Activated B cell treated with CpG ODN at 0.5 μM for 24 hours (primary cell): ENCODE measurements at places on chromosomes 6 and 20.

GRCh38 chr6:156396068-156396771 is 381.0 kb upstream of the ARID1B start:
- no peak for DNase-seq

DNA sequence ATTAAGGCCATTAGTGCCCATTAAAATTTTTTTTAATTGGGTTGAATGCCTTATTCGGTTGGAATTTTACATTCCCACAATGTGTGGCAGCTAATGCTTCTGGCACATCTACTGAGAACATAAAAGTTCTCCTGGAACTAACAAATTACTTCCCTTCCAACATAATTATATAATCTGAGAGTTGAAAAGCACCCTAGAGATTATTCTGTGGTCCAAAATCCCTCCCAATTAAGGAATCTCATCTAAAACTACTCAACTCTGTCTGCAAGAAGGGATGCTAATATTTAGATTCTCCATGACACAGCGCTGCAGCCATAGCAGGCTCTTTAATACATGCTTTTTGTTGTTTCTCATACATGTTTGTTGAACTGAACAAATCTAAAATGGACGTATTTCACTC is 4.0 kb downstream of the NUDT3 start:
- DNase-seq = no peak

DNA sequence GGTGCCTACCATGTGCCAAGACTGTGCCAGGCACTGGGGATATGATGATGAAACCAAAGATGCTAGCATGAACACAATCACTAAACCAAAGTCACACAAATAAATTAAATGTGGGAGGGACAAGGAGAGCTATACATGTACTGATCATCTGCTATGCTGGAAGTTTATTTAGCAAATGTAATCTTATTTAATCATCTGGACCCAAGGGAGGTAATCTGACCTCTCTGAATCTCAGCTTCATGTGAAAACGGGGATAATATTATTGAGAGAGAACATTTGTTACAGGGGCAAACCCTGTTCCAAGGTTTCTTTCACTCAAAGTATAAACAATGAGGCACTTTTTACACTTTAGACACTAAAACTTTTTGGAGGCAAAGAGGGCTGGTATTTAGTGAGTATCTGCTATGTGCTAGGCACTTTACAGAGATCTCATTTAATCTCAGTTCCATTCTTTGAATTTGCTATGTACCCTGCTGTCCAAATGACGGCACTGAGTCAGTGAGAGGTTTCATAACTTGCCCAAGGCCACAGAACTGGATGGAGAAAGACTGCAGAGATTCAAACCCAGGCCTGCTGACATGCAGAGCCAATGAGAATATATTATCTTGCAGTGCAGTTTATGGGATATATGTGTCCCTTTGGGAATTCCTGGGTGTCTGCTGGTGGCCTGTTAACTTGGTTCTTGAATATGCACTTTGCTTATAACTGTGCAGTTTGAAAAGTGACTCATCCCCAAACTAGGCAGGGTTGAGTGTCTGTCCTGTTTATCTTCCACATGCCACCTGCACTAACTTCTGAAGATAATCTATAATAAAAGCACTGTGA is 3.3 kb upstream of the ASXL1 start:
- no peak for DNase-seq

- no peak for DNase-seq
These were observed 11.9 kb upstream of the MYCT1 start for GRCh38 chr6:152685819-152686218.

DNA sequence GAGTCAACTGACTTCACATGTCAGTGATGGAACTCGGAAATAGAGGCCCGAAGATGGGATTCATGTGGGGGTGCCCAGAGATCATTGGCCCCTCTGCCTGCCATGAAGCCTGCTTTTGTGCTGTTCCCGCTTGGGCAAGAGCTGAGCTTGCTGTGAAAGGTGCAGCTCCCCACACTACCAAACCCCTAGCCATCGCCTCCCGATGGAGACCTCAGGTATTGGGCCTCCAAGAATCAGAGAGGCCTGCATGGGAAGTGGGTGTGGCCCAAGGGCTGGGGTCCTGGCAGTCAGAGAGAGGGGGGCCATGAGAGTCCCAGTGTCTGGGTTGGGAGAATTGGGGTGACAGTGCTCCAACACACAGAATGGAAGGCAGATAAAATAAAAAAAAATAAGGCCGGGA is 160.9 kb downstream of the SOD2 start:
- no peak for DNase-seq

DNA sequence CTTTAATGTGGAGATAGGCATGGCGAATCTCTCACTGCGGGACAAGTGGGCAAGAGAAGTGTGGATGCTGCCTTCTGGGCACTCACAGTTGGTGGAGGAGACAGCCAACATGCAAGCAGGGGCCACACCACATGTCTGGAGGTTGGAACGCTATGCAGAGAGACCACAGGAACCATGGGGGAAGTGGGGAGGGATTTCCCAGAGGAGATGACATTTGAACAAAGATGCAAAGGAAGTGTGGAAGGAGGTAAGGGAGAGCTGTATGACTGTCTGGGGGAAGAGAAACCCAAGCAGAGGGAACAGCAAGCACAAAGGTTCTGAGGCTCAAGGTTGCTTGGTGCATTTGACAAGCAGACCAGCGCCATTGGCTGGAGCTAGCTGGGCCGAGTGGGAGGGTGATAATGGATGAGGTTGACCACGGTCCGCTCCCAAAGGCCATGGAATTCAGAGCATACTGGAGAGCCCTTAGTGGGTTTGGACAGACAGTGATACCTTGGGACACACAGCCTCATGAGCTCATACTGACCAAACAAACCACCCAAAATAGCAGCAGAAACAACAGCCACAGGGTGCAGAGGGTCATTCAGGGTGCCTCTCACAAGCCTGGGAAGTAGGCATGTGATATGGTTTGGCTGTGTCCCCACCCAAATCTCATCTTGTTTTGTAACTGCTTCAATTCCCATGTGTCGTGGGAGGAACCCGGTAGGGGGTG is 7.6 kb upstream of the FAM110A start:
- DNase-seq = no peak

GRCh38 chr6:44268095-44268628 is 2.1 kb upstream of the TMEM151B start:
- no peak for DNase-seq

- no peak for DNase-seq
These were observed 1.0 kb downstream of the HELZ2 start for GRCh38 chr20:63572788-63573646.

DNA sequence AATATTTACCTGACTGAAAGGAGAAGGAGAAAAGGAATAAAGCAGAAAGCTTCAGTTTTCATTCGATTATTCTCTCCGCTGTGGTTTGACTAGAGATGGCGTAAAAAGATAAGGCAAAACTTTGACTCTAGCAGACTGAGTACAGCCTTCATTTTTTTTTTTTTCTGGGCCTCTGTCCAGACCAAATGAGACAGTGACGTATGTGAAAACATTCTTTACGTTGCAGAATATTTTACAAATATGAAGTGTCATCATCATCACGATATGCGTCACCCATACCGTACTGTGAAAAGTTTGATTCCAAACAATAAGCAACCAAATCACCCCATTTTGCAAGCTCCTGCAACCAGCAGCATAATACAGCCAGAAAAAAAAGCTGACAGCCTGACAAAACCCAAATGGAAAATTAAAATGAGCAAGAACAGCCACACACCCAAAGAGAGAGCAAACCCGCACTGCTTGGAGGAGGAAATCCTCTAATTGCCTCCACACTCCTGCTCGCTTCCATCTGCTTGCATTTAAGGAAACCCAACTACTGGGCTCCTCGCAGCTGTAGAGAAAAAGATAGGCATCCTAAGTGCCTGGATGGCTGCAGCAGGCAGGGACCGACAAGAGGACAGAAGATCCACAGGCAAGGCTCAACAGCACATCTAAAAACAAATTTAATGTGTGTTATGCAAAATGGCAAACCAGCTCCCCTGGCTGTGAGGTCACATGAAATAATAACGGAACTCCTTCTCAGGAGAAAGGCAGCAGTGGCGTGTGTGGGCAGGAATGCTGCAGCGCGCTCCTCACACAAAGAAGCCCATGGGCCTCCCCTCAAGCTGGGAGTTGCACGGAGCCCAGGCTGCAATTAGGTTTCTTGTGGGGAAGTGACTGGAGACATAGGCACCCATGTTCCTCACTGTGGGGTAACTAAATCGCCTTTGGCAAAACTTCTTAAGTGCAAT is 113.1 kb downstream of the FYN start:
- DNase-seq = no peak

GRCh38 chr6:110876806-110877564 is 2.4 kb downstream of the AMD1 start:
- DNase-seq = no peak

- DNase-seq = no peak
These were observed 405.2 kb downstream of the RFPL4B start for GRCh38 chr6:112752305-112752704.

- no peak for DNase-seq
These were observed 450.3 kb upstream of the GJE1 start for GRCh38 chr6:141682391-141682790.

DNA sequence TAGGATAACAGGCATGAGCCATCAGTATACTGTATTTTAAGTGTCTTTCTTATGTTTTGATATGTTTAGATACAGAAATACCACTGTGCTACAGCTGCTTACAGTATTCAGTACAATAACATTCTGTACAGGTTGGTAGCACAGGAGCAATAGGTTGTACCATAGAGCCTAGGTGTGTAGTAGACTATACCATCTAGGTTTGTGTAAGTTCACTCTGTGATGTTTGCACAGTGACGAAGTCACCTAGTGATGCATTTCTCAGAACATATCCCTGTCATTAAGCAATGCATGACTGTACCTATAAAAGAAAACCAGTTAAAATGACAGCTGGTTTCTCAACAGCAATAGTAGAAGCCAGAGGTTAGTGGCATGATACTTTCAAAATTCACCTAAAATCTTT is 3.0 kb upstream of the ZBTB24 start:
- DNase-seq = no peak

DNA sequence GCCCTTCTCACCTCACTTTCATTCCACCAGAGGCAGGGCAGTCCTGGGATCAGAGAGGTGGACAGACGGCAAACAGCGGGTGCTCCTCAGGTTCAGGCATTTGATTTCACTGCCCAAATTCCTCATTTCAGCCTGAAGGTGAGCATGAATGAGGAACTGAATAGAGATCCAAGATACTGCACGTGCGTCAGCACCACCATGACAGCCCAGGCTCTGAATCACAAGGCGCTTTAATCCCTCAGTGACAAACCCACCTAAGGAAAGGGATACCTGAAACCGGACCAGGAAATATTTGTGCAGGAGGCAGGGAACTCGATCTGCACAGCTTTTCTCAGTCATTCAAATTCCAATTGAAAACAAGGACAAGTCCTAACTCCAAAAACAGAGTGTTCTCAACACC is 174.8 kb upstream of the HEY2 start:
- DNase-seq = no peak

DNA sequence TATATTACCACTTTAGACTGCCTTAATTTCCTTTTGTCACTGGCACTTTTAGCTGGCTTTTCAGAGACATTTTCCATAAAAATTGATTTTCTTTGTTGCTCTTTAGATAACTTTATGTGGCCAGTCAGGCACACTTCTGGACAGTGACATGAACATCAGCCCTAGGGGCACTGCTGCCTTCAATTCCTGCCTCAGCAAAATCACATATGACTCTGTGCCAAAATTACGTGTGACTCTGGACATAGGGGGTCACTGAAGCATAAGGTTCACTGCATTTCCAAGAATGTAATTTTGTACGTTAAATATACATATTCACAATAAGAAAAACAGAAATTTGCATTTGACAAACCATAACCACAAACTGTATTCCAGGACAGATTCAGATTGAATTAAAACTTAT is 66.5 kb downstream of the ESF1 start:
- DNase-seq = no peak

DNA sequence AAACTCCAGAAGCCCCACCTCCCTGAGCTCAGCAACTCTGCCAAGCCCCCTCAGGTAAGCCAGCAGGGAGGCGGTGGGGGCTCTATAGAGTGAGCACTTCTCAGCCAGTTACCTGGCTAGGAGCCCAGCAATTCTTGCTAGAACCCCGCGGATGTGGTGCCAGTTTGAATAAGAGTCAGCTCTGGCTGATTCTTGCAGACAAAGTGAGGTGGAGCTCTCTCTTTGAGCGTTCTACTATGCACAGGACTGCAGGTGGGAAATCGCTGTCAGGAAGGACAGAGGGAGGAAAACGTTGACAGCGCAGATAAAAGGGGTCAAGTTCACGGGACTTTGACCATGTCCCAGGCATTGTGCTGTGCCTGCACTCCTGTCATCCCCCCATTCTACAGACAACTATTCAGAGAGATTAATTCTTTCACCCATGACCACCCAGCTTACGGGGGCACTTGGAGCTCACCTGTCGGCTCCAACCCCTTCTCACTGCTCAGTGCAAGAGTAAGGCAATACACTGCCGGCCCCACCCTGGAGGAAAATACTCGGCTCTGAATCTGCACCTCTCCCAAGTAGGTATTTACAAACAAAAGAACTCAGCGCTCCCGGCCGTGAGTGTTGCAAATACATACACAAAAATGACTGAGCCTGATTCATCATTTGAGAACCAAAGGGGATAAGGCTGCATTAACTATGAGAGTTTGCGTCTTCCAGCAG is 92.9 kb downstream of the ANKRD60 start:
- DNase-seq = no peak

- DNase-seq = no peak
These were observed 1.8 kb upstream of the CARMIL1 start for GRCh38 chr6:25277386-25277785.

- no peak for DNase-seq
These were observed 74.8 kb downstream of the HACE1 start for GRCh38 chr6:104784884-104785283.

GRCh38 chr20:46551522-46552381 is 1.3 kb upstream of the OCSTAMP start:
- DNase-seq = no peak

DNA sequence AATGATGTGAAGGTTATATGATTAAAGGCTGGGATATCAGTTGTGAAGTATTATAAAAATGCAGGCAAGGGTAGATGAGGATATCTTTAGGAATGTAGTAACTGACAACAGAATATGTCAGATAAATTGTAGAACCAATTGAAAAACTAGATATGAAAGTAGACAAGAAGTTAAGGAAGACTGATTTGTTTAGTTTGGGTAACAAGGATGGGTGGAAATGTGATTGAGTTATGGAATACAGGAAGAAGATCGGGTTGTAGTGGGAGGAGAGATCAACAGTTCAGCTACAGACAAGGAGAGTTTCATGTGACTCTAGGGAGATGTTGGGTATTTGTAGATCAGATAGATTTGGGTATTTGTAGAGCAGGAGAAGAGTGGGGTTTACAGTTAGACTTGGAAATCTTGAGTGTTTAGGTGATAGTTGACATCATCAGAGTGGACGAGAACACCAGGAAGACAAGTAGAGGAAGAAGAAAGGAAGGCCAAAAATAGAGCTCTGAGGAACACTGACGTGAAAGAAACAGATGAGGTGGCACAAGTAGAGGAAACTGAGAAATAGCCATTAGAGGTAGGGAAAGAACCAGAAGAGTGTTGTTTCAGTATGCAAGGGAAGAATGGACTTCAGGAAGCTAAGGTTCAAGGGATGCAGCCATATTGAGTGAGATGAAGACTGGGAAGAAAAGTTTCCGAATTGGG is 12.1 kb upstream of the TSPYL1 start:
- DNase-seq = no peak

GRCh38 chr6:157481865-157482249 is 100.9 kb downstream of the ZDHHC14 start:
- DNase-seq = no peak

GRCh38 chr20:17626217-17627007 is 55.6 kb downstream of the RRBP1 start:
- no peak for DNase-seq

- no peak for DNase-seq
These were observed 155.9 kb downstream of the SLC24A3 start for GRCh38 chr20:19368351-19368750.
